ENCODE measurements at places on chromosomes 11 and 22.

GRCh38 chr11:66881927-66882452 lies 25.1 kb downstream of the LRFN4 start:
- no peak for DNase-seq

- no peak for DNase-seq
Measured at GRCh38 chr11:115939731-115940421, 435.7 kb upstream of the CADM1 start.

- no peak for DNase-seq
Measured at GRCh38 chr11:44785856-44786607, 59.3 kb downstream of the TSPAN18 start.

GRCh38 chr11:59719556-59719955 lies 5.9 kb upstream of the OR10V1 start:
- no peak for DNase-seq

DNA sequence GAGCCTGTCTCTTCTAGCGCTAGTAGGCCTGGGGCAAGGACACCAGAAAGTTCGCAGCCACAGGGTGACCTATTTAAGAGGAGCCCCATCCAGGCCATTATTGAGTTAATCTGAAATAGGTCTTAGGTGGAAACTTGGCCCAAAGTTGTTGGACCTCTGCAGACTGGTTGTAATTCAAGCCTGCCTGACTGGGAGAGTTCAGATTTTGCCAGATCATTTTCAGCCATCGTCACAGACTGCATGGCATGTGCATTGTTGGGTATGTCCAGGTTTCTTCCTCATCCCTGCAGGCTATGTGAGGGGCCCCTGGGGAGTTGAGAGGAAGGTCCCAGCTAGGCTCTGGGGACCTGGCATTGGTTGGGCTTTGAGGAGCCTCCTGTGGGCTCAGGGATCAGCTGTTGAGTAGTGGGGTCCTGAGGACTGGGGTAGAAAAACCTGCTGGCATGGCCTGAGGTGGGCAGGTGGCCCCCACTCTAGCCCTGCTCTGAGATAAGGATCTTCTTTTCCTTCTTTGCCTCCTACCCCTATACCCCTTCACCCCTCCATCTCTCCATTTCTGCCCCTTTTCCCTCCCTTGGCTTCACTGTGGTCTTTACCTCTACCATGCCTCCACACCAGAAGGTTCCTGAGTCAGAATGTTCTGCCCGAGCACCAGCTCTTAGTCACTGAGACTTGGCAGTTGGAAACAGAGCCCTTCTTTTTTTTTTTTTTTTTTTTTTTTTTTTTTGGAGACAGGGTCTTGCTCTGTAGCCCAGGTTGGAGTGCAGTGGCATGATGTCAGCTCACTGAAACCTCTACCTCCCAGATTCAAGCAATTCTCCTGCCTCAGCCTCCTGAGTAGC lies 112.7 kb downstream of the MORC2 start:
- DNase-seq = no peak

DNA sequence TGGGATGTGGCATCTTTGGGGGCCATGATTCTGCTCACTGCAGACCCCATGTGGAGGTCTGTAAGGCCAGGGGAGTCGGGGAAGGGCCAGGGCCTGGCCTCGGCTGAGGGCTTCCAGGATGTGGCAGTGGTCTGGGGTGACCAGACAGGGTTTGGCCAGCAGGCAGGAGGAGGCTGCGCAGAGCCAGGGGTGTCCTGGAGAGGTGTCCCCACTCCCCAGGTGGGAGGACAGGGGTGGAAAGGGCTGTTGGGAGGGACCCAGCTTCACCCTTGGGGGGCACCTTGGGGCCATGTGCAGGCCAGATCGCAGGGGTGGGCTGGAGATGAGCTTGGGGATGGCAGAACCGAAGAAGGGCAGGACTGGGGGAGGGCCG lies 3.4 kb downstream of the PANX2 start:
- DNase-seq = no peak

DNA sequence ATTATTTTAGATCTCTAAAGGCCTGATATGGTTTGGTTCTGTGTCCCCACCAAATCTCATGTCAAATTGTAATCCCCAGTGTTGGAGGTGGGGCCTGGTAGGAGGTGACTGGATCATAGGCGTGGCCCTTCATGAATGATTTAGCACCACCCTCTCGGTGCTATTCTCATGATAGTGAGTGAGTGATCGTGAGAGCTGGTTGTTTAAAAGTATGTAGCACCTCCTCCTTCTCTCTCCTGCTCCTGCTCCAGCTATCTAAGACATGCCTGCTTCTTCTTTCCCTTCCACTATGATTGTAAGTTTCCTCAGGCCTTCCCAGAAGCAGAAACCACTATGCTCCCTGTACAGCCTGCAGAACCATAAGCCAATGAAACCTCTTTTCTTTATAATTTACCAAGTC lies 114.1 kb downstream of the SERGEF start:
- no peak for DNase-seq

DNA sequence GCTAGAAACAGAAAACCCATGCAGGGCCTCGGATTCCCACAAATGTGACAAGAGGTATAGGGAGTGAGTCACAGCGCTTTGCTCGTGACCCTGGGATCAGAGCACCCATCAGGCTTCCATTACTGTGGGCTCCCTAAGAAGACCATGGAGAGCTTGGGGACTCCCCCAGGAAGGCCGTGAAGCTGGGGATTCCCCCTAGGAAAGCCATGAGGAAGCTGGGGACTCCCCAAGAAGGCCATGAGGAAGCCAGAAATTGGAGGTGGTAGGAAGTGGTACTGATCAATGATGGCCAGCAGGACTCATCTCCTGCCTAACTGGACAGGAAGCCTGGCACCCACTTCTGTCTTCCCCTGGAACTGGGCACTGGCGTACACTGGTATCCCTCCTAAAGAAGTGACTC lies 10.1 kb upstream of the DCPS start:
- DNase-seq = no peak

- no peak for DNase-seq
Measured at GRCh38 chr11:24880962-24881361, 384.1 kb downstream of the LUZP2 start.

Measured in HS-27A (cell line).